Cardiac muscle cell (in vitro differentiated cells and primary cell): ENCODE measurements at places on chromosomes 7 and 10. TPM values are rescaled to one million over a fixed set of nuclear protein-coding genes. Genes with fewer than 3 reads are reported as not detected.

ANKRD22 gene
- total RNA-seq, result not detected in 2 replicates

DNA sequence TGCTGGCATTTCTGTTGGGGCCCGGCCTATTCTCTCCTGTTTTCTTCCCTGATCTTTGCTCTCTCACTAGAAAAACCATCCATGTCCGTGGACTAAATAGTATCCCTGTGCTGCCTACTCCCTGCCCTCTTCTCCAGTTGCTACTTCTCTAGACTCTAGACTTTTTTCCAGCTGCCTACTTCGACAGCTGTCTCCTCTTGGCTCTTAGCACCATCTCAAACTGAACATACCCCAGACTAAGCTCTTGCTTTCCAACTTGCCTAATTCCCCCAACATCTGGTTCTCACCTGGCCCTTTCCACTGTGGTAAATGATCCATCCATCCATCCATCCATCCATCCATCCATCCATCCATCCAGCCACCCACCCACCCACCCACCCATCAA, 19.5 kb downstream of the ADCYAP1R1 start:
- DNase-seq, result no peak

DNA sequence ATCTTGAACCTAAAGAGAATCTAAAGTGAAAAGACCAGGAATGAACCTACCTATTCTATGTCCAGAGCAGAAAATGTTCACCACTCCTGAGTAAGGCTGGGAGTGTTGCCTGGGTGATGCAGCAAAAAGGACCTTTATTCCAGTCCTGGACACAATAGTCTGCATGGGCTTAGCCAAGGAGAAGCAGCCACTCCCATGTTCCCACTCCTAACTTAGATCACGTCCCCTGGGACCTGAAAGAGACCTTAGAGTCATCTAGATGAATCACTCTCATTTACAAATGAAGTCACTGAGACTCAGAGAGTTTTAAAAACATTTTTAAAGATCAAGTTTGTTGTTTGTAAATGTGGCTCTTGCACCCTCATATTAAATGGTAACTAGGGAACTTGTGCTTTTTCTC, 763.4 kb downstream of the KCNMA1 start:
- no peak for DNase-seq

- DNase-seq, result no peak
Observed at GRCh38 chr7:130145424-130146100, 59.6 kb downstream of the TMEM209 start.

- no peak for DNase-seq
Observed at GRCh38 chr7:36035186-36035585, 117.9 kb upstream of the EEPD1 start.

GRCh38 chr10:117503244-117504205, 39.0 kb upstream of the EMX2 start:
- DNase-seq, result peak; percentile 40

GRCh38 chr10:10803278-10803677, 214.4 kb upstream of the CELF2 start:
- DNase-seq, result no peak

- DNase-seq, result no peak
Observed at GRCh38 chr10:54728511-54728910, 72.5 kb downstream of the PCDH15 start.

TUBB8 gene
- 0.36 TPM in 1 of 2 replicates, not detected in the other for total RNA-seq

DNA sequence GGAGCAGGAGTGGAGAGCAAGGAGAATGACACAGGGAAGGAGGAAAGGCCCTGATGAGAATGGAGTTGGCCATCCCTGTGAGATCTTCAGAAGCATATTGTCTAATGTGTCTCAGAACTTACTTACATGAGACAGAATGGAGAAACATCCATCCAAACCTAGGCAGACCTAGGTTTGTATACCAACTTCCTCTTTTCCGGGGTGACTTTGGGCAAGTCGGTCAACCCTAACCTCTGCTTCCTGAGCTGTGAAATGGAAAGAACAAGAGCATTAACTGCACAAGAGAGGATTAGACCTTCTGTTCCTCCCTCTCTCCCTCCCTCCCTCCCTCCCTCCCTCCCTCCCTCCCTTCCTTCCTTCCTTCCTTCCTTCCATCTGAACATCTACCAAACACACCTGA, 4.5 kb downstream of the GHRHR start:
- DNase-seq, result no peak

GPR15LG gene
- not detected in 2 replicates for total RNA-seq

STYXL1 gene
- 46.7 and 66.3 TPM in 2 replicates for total RNA-seq

- no peak for DNase-seq
Observed at GRCh38 chr7:48933549-48934085, 9.3 kb downstream of the CDC14C start.
